GOT3 (cell line): ENCODE measurements at places on chromosomes 2 and 18.

GRCh38 chr2:224083638-224084037 lies 44.6 kb upstream of the SERPINE2 start:
- no peak for DNase-seq

DNA sequence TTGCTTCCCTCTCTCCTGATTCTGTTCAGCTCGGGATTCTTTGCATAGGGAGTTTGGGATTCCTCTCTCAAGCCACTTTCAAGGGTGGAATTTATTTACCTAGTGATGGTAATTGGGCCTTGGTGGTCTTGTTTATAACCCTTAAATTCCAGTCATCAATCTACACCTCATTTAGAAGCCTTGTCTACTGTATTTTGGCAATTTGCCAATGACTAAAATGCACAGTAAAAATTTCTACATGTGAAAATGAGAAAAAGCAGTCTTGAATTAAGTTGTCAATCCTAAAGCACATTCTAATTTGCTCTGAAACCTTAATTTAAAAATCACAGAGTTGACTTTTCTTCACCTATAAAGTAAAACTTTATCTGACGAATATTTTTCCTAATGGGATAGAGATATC lies 749.2 kb upstream of the CRIM1 start:
- DNase-seq, result no peak

- no peak for DNase-seq
These were observed 27.8 kb upstream of the RHOB start for GRCh38 chr2:20419007-20419576.

DNA sequence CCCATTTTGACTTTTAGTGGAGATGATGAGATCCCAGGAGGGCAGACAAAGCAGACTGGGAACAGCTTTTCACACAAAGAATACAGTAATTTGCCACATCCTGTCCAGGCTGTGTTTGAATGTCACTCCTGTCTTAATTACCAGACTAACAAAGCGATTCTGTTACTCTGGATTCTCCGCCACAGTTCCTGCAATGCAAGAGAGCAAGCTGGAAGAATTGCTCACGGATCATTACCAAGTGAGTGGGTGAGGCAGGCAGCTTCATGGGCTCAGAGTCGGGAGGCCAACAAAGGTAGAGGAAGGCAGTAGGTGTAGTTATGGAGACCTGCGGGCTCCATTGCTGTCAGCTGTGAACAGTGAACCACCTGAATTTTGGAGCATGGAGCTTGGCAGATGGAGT lies 250.5 kb upstream of the ATP5MC3 start:
- DNase-seq, result no peak

DNA sequence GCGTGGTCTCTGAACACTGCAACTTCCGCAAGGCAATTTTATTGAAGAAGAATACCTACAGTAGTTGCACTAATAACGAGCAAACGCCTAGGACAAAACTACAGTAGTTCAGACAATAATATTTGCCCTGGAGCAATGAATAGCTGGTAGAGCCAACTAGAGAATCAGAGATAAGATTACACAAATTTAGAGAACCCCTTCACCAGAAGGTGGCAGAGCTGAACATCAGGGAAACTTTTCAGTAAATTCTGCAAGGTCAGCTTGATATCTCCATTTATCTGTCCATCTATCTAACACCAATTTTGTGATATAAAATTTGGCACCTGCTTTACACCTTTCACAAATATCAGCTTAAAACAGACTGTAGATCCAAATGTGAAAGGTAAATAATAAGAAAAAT lies 43.8 kb downstream of the CDH19 start:
- no peak for DNase-seq

DNA sequence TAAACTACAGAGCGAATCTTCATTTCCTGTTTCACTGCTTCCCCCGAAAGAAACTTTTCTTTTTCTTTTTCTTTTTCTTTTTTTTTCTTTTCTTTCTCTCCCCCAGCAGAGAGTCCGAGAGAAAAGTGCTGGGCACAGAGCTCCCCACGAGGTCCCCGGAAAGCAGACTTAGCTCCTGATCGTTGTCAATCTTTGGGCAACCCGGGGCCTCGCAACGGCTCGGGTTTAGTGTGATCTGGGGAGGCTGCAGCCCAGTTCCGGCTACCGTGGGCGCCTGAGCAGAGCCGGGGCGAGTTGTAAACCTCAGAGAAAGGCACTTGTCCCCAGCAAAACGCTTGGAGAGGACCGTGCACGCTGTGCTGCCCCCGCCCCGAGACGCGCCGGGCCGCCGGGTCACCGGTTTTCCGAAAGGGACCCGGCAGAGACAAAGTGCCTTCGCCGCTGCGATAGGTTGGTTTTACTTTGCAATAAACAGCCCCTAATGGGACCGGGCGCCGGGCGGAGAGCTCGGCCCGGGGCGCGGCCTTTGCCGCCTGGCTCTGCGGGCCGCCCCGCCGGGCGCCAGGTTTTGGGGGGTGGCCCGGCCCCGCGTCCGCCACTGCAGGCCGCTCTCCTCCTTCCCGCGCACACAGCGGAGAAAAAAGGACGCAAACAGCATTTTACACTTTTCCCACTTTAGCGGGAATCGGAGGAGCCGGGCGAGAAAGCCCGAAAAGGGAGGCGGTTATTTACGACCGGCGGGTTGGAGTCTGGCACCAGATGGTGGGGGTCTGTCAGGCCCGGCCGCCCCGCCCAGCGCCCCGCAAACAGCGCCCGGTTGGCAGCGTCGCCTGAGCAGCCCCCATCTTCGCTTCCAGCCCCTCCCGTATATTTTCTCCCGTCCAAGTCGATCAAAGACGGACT lies 136.0 kb downstream of the INSIG2 start:
- no peak for DNase-seq

- no peak for DNase-seq
These were observed 37.1 kb upstream of the GATA6 start for GRCh38 chr18:22132258-22132657.

GRCh38 chr2:164061129-164061746 lies 325.4 kb upstream of the FIGN start:
- DNase-seq, result no peak
